ENCODE measurements at places on chromosomes 1 and 21.

DNA sequence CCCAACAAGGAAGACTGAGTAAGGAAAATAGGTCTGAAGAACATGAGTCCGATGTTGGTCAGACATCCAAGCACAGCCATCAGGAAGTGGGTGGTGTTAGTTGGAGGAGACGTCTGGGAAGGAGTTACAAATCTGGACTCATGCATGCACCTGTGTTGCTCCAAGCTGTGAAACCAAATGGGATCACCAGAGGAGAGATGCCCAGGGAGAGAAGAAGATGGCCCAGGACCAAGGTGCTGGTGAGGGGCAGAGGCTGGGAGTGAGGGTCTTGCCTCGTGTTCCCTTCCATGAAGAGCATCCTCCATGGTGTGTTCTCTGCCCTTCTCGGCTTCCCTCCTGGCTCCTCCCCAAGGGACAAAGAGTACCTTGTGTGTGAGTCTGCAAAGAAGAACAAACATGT, 405.6 kb downstream of the NPHP4 start:
- DNase-seq: no peak

DNA sequence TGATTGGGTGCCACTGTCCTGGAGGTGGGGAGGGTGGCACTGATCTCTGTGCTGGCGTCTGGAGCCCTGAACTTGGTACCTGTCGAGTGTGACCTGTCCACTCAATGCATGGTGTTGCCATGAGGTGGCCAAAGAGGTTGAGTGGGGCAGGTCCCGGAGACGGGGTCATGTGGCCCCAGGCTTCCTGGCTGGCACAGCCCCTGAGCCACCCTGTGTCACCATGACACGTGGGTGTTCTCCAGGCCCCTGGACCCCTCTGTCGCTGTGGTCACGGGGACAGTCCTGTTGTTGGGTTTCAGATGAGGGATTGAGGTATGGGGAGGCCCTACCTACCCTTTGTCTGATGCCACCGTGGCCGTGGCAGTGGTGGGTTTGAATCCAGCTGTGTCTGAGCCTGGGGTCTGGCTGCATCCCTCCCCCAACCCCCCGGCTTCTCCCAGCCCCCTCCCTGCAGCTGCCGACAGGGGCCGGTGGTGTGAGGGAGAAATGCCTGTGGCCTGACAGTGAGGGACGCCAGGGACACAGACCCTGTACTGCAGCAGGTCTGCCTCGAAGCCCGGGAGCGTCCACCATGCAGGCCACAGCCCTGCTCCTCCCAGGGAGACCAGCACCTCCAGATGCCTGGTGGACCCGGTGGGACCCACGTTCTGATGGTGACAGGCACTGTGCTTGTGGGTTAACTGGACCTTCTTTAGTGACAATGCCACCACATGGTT, 12.0 kb downstream of the TRPM2 start:
- DNase-seq: no peak

GRCh38 chr1:199693724-199694123, 333.8 kb upstream of the NR5A2 start:
- DNase-seq: no peak

GRCh38 chr1:179366093-179366800, 476 bp downstream of the AXDND1 start:
- DNase-seq: peak; percentile 17

DNA sequence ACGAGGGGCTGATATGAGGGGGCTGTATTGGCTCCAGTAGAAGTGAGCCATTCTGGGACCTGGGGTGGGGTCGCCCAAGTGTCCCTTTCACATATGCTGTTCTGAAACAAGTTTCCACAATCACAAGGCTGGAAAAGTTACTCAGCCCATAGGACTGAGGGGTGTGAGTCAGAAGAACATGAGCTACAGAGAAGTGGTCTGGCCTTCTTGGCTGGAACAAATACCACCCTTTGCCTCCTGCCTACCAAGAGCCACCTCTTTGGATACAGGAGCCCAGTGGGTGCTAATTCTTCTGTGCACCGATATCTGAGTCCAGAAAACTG, 42.4 kb downstream of the MEF2D start:
- DNase-seq: peak; percentile 39

GRCh38 chr1:153795330-153795837, 20.2 kb downstream of the SLC27A3 start:
- DNase-seq: no peak

DNA sequence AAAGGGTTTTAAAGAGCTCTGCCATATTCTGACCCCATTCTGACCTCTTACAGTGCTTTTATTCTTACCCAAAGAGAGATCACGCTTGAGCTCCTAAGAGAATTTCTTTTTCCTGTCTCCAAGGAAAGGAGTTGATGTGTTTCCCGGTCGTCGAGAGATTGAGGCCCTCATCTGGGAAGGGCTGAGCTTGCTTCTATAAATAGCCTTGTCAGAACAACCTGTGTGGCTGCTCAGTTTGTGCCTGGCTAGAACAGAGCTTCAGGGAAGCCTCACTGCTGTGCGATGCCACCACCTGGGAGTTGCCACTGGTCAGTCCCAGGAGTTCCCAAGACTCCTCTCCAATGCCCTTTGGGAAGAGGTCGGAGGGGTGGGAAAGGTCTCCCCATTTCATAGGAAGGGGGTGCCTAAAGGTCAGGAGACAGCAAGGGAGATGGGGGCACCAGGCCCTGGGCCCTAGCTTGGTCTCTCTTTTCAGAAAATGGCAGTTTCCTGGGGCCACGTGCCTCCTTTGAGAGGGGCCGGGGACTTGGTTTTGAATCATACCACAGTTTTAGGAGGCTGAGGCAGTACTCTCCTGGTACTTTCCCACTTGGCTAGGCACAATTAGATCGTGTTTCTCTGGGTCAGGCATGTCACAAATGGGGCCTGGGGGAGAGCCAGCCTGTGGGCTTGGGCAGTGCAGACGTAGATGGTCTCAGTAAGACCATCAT, 52.1 kb downstream of the EIF2D start:
- no peak for DNase-seq
